ENCODE measurements at places on chromosomes 3 and 15. TPM values are rescaled to one million over a fixed set of nuclear protein-coding genes. Genes with fewer than 3 reads are reported as not detected.

Gene XCR1
- 0.07 TPM for total RNA-seq

Gene TRH
- total RNA-seq = not detected

DNA sequence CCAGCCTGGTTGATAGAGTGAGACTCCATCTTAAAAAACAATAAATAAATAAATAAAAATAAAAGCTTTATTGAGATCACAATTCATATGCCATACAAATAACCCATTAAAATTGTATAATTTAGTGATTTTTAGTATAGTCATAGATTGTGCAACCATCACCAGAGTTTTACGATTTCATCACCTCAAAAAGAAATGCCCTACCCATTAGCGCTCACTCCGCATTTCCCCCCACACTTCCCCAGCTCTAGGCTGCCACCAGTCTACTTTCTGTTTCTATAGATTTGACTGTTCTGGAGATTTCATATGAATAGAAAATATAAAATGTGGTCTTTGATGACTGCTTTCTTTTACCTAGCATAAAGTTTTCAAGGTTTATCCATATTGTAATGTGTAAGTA, 57.0 kb downstream of the ARHGEF26 start:
- no peak for ATAC-seq

DNA sequence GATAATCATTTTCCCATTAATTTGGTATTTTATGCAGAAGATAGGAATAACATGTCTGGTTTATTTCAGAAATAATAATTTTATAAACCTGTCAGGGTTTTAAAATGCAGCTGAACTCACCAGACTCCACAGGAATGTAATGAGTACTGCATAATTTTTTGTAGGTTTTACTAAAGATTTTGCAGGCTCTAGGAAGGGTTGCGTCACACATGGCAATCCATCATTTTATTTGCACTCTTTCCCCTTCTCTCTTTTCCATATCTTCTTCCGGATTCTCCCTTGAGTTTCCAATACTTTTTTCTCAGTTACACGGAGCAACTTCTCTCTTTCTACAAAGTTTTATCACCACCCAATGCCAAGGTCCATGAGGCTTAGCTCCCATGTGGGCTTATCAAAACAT, 234.7 kb downstream of the NFKBIZ start:
- ATAC-seq = no peak

- ATAC-seq = no peak
Observed at GRCh38 chr3:65995030-65995429, 43.7 kb downstream of the MAGI1 start.

GRCh38 chr3:172315401-172316091, 132.7 kb downstream of the GHSR start:
- ATAC-seq = no peak

GRCh38 chr3:114418724-114419543, 125.1 kb downstream of the TIGIT start:
- peak; percentile 84 for ATAC-seq

- no peak for ATAC-seq
Observed at GRCh38 chr3:19159966-19160635, 11.8 kb downstream of the KCNH8 start.

GRCh38 chr3:53726643-53727042, 119.6 kb downstream of the CHDH start:
- ATAC-seq = no peak

DNA sequence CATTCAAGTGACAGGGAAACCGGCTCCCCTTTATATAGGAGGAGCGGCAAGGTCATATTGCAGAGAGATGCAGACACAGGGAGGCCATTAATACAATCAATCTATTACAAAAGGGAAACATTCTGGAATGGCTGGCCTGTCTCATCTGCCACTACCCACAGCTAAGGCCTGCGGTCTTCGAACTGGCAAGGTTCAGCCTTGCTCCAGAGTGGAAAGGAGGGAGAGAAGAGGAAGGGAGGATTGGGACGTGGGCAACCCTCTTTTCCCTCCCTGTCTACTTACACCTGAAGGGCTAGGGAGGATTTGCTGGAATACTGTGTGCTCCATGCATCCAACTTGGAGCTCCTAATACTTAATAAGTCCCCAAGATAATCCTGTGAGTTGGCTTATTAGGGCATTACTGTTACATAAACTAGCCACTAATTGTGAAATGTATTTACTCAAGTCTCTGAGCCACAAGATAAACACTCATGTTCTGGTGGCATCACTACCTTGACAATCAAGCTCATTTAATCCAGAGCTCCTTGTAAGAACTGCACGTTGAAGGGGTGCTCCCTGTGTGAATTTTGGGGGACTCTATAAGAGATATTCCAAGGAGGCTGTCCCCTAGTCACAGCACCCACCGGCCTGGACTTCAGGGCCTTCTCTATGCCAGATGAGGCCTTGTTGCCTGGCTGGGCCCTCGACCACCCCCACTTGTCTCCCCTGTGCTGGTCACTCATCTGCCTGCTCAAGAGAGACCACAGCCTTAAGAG, 19.7 kb upstream of the CCDC174 start:
- ATAC-seq = no peak

- no peak for ATAC-seq
Observed at GRCh38 chr3:66411474-66411873, 89.3 kb downstream of the LRIG1 start.

DNA sequence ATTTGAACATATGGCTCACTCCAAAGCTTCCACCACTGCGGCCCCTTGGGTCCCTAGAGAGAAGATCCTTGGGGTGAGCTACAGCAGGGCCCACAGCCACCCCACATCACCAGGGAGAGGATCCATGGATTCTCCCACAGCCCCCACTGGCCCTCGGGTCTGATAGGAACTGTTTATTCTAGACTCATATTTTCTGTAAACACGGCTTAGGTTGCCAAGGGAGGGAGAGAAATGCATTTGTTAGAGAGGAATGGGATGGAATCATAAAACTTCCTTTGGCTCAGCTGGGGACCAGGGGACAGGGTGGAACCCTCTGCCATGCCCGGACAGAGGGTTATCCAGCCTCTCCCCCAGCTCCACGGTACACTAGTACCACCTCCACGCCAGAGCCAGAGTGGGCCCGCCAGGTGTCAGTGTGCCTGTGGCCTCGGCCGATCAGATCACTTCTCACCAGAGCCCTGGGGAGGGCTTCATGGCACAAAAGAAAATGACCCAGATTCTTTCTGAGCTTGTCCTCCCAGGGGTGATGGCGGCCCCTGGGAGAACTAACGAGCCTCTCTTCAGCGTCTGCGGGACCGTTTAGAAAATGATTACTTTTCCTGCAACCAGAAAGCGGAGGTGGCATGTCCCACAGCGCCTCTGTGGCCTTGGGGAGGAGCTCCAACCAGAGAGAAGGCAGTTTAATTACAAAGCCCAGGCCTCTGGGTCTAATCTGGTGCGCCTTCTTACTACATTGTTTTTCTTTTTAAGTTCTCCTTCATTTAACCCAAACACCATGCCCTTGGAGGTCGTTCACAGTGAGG, 33.7 kb downstream of the ADCY5 start:
- no peak for ATAC-seq

DNA sequence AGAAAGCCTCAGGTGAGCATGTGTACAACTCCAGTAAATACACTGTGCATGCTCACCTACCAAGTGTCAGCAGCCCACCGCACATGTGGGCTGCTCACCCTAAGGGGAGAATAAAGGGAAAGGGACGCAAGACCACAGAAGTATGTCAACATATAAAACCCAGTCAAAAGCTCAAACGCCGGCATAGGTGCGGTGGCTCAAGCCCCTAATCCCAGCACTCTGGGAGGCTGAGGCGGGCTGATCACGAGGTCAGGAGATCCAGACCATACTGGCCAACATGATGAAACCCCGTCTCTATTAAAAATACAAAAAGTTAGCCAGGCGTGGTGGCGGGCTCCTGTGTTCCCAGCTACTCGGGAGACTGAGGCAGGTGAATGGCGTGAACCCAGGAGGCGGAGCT, 732.1 kb downstream of the ZPLD1 start:
- no peak for ATAC-seq

DNA sequence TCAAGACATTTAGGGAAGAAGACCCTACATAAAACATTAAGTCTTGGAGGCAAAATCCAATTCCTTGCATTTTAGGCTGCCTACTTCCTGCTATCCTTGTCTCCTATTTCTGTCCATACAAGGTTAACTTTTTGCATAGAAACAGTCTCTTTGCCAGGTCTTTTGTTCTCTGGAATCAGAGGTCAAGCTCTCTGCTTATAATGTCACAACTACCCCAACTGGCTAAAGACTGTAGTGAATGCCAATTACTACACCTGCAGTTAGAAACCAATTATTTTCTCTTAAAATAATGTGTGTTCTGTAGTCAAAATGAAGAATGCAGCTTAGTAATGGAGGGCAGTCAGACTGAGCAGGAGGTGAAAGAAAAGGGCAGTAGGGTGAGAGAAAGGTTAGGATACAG, 856.2 kb downstream of the TUSC7 start:
- no peak for ATAC-seq

DNA sequence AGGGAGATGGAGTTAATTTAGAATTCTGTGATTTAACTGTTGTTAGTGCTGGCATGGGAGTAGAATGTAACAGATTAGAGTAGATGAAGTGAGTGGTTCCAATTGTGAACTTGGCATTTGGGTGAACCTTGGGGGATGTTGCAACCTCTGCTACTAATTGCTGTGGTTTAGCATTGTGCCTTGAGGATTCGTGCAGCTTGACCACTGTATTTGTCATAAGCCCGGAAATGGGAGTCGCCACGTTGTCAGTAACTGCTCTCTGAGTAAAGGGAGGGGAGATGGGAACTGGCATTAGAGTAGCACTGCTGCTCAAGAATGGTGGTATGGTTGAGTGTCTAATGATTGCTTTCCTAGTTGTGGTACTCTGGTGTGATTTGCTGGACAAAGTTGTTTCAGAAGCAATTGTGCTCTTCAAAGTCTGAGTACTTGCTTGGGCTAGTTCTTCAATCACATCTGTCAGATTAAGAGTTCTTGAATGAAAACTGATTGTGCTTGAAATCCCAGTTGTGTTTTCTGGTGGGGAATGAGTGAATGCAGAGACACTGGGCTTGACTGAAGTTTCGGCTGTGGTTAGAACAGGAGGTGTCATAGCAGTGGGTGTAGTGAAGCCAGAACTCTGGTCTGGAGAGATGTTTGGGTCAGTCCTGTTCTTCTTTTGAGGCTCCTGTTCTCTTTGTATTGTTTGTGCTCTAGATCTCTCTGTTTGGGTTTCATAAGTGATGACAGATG, 15.4 kb downstream of the IGSF10 start:
- no peak for ATAC-seq

GRCh38 chr15:66006986-66007385, 137.7 kb downstream of the RAB11A start:
- ATAC-seq = no peak

GRCh38 chr3:23094890-23095462, 108.2 kb upstream of the UBE2E2 start:
- no peak for ATAC-seq

GRCh38 chr3:115553796-115554486, 69.4 kb upstream of the GAP43 start:
- ATAC-seq = no peak

DNA sequence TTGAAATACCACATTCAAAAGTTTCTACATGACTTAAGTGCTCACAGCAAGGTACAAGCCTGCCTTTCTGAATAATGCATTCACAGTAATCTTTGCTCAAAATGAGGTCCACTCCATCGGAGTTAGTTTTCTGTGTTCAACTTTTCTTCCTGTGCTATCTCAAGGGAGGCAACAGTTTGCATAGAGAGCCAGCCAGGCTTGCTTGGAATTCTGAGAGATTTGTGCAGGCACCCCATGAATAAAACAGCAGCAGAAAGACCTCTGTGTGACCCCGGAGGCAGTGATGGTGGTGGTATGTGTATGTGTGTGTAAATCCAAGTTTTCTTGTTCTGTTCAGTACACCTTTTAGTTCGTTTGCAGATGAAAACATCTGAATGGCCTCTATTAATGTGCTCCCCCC, 124.0 kb downstream of the ADAMTS9 start:
- no peak for ATAC-seq

DNA sequence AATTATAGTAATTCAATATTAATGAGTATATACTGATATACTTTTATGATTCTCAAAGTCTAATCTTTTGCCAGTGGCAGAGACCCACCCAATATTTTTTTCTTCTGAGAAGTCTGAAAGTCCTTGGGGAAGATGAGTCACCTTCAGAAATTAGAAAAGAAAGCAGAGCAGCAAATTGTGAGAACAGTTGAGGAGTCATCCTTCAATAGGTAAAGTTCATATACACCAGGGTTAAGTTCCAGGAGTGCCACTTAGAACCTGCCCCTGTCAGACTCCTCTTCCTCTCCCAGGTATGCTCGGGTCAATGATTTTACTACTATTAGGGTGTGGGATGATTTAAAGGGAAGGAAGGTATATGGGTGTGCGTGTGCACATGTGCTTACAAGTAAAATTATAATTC, 7.1 kb downstream of the CLRN1 start:
- no peak for ATAC-seq

GRCh38 chr3:146839727-146840375, 234.7 kb upstream of the PLSCR5 start:
- ATAC-seq = no peak

DNA sequence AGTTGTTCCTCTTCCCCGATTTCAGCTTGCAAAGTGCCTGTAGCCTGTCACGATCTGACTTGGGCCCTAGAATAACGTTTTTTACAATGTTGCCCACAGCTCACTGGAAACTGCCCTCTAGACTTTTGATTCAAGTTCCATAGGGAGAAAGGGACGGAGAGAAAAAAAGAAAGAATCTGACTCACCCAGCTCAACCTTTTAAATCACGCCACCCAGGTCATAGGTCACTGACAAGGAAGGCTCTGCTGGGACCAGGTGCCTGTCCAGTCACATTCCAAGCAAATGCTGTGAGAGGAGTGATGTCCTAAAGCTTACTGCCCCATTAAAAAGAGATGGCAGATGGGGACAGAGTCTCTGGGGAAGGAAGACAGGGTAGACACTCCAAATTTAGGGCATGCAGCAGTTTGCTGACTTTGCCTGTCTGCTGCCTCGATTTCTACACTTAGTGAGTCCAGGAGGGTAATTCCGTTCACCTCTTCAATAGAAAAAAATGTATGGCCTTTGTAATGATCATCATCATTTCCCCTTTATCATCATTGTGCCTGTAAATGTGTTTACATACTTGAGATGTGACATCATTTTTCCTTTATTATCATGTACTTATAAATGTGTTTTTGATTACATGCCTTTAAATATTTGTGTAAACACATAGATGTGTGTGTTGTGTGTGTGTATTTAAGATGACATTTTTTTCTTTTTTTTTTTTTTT, 8.4 kb upstream of the MYO1E start:
- no peak for ATAC-seq

Data from gastroesophageal sphincter (tissue), 4 donors.